ENCODE measurements at places on chromosomes 2 and 18.

GRCh38 chr2:96953611-96953978 is 32.8 kb downstream of the FAM178B start:
- DNase-seq = no peak

DNA sequence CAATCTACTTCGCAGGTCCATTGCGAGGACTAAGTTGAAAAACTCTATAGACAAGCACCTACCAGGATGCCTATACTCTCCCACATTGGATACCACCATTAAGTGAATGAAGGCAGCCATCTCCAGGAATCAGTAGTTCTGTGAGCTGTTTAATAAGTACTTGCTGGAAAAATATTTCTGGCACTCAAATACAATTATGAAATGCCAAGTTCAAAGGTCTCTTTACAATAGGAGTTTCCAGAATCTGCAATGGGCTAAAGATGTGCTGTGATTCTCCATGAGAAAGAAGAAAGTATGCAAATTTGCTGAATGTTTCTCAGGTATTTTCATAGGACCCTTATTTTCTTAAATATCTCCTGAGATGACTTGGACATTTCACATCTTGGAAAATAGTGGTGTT is 103.0 kb downstream of the AP1S3 start:
- no peak for DNase-seq

- peak; percentile 24 for DNase-seq
These were observed 78.9 kb upstream of the SCN7A start for GRCh38 chr2:166572937-166573336.

GRCh38 chr2:165909466-165909865 is 44.1 kb downstream of the TTC21B start:
- no peak for DNase-seq

DNA sequence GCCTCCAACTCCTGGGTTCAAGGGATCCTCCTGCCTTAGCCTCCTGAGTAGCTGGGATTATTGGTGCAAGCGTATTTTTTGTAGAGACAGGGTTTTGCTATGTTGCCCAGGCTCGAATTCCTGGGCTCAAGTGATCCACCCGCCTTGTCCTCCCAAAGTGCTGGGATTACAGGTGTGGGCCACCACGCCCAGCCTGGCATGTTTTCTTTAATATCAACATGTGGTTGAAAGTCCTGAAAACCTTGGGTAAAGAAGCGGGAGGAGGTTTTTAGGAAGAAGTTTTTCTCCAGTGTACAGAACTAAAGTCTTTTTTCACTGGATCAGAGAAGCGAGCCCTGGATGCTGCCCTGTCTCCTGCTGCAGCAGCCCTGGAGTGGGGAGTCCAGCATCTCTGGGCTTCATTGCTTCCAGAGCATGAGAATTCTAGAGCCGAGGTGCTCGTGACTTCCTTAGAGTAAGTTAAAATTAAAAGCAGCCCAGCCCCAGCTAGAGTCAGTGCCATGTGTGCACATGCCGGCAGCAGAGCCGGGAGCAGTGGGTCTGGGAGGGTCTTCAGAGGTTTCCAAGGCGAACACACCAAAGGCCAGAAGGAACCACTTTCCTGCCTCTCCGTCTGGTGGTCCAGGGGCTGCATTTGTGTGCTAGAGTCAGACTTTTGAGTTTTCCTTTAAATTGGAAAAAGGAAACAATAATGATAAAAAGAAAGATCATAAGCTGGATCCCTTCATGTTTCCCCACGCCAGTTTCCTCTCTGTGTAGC is 31.2 kb downstream of the ITGB1BP1 start:
- DNase-seq = no peak

GRCh38 chr2:2493496-2493895 is 162.4 kb upstream of the MYT1L start:
- no peak for DNase-seq

DNA sequence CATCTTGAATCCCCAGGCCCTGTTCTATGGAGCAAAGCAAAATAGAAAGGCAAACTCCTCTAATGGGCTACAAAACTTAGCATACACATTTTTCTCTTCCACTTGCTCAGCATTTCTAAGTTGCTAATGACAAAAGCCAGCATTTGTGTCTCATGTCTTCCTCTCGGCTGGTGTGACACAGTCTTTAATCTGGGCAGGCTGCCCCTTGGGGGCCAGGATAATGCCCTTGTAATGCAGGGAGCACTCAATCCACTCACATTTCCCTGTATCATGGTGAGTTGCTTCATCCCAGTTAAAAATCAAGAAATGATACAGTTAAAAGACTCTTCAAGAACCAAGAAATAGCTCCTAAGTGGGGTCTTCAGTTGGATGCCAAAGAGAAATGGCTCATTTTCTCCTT is 109.1 kb upstream of the FBXO11 start:
- DNase-seq = peak; percentile 6

DNA sequence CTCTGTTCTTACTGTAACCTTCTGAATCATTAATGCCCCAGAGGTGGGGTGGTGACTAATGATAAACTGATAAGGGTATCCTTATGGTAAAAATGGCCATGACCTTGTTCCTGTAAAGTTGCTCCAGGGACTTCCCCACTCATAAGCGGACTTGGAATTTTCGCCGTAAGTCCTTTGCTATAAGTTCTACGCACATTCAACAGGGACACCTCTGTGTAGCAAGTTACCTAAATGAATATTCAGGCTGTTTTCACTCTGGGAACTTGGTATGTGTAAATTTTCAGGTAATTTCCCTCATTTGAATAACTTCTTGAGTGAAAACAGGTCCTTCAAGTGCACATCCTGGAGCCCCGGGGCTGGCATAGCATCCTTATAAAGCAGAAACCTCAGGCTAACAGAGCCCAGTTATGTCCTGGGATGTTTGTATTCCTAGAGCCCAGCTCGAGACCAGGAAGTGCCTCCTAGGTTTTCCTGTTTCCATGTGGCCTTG is 9.4 kb upstream of the AGFG1 start:
- no peak for DNase-seq

DNA sequence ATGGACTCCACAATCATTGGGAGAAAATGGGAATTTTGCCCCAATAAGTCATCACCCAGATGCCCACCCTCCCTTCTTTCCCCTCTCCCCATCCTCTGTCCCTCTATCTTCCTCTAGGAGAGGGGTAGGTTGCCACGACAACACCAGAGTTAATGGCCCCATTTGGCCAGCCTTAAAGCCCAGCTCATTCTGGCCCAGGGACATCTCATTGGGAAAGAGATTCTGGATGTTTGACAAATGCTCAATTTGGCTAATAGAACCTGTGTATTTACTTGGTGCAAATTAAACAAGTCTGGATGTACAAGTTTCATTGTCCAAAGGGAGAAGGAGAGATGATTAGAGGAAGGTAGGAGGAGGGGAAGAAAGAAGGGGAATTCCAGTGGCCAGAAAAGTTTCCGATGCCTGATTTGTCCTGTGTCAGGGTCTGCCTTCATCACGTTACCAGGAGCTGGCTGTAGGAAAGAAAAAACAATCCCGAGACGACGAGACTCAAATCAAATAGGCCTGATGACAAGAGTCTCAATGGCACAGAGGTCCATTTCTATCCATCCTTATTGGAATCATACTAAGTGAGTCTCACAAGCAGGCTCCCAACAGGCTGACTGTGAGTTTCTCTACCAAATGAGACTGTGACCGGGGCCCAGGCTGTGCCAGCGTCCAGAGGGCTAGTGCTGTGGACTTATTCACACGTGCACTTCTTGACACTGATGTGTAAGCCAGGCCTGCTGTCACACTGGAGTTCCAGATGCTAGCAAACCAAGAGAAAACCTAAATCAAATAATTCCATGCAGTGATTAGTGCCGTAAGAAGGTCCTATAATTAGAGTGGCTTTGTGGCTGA is 265.2 kb upstream of the APCDD1 start:
- DNase-seq = no peak

DNA sequence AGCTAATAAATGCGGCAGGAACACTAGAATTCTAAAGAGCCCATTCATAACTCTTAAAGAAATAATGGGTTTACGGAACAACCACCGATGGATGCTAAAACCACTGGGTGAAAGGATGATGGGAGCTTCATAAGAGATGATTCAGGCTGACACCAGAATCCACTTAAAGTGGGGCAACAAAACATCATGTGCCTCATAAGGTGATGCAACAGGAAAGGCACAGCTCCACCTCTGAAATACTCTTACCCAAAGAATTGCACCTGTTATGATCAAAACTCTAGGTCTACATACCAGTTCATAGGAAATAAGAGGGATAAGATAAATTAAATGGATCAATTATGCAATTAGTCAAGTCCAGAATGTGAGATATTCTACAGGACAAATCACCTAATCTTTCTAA is 131.4 kb downstream of the DHRS9 start:
- no peak for DNase-seq

GRCh38 chr2:236177604-236177966 is 9.4 kb upstream of the GBX2 start:
- peak; percentile 53 for DNase-seq

DNA sequence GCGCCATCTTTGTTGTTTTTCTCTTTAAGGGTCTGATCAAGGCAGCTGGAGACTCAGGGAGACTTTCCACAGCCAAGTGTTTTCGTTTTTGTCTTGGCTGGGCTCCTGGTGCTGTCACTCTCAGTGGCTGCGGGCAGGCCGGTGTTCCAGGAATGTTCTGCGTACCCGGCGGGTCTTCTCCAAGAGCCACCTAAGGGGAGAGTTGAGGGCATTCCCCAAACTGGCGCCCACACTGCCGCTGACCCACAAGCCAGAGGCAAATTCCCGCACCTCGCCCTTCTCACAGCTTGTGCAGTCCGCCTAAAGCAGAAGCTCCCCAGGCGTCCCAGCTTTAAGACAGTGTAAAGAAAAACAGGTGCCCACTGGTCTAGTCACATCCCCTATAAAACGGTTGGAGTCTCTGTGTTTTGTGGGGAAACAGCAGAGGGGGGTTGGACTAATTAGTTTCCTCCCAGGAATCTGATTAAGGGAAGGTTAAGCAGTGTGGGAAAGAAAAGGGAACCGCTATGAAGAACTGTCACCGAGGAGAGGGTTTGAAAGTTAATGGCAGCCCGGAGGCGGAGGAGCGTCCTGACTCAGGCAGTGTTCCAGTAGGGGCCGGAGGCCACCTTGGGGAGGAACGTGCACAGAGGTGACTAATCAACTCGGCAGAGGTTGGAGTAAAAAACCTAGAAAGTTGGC is 224.5 kb downstream of the SLC4A3 start:
- peak; percentile 62 for DNase-seq

DNA sequence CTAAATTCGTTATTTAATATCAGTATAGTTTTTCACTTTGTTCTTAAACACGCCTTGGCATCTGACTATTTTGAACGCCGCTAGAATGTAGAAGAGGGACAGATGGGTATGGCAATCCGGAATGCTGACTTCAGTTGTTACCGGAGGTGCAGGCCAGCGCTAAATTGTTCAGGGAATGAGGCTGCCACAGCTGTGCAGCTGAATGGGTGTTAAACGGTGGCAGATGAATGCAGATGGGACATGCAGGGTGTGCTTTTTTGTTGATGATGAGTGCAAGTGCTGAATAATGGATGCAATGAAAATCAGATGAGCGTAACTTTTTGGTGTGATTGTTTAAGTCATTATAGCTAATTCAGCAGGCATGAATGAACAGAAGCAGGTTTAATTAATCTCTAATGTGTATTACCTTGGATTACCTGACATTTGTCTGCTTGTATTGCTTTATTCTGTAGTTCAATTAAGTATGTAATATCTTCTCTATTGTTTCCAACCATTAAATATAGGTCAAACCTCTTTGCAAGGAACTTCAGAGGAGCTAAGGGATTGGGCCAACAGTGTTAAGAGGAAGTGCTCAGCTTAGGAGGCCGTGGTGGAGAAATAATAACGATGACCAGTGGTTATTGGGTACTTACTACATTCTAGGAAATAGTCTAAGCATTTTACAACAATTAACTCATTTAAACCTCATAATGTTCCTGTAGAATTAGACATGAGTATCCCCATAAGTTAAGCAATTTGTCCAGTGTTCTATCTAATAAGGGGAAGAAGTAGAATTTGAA is 11.9 kb upstream of the CREG2 start:
- no peak for DNase-seq

DNA sequence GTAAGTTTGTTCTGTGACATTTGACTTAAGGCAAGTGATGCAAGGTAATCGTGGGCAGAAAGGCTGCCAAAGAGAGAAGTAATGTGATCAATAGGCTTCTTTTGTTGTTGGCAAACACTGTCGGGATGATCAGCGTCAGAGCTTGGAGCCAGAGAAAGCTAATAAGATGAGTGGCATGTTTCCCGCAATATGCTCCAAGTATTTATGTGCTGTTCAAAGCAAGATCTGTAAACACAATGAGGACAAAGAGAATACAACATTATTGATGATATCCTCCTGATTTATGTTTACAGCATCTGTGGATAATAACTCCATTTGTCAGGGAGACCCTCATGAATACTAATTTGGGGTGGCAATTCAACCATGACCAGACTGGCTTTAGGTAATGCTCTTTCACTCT is 603.3 kb downstream of the TDRD15 start:
- DNase-seq = no peak

DNA sequence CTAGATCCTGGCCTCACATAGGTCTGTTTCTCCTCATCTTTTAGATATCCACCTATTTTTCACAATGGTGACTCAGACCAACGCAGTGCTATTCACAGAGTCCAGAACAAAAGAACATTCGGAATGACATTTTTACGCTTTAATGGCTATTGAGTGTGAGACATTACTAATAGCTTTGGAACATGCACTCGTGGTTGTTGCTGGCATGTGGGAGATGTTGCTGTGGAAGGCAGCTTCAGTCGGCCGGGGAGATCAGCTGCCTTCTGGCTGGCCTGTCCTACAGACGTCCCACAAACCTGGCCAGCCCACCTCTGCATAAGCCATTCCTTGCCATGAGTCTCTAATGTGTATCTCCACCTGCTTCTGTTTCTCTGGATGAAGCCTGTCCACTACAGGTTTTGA is 3.4 kb downstream of the MBP start:
- DNase-seq = peak; percentile 95

GRCh38 chr2:200300638-200301314 is 5.7 kb upstream of the SPATS2L start:
- peak; percentile 79 for DNase-seq

- DNase-seq = peak; percentile 37
These were observed 58.1 kb downstream of the NCKAP1 start for GRCh38 chr2:182980115-182980514.

- DNase-seq = no peak
These were observed 310.4 kb upstream of the NT5C1B start for GRCh38 chr2:18899725-18900124.
